Karpas-422 (cell line): ENCODE measurements at places on chromosomes 5 and 9. TPM values are rescaled to one million over a fixed set of nuclear protein-coding genes. Genes with fewer than 3 reads are reported as not detected.

The NUTM2F gene
- total RNA-seq, result not detected in 2 replicates

GRCh38 chr5:160271836-160272235 is 40.5 kb downstream of the CCNJL start:
- DNase-seq, result no peak

GRCh38 chr9:136060671-136061371 is 34.3 kb downstream of the NACC2 start:
- DNase-seq, result no peak

The FBP1 gene
- not detected in 2 replicates for total RNA-seq

DNA sequence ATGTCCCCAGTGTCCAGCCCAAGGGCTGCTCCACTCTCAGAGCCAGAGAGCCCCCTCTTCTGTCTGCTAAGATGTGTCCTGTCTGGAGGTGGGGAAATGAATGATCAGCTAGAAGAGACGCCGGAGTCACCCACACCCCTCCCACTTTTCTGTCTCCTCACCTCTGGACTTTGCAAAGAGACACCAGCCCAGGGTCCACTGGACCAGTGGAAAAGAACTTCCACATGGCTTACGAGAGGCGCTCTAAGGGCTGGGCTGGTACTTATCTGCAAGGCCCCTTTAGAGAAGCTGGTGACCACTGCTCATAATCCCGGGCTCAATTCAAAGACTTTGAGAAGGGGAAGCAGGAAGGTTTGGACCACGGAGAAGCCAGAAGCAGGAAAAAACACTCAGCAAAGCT is 9.2 kb downstream of the NR5A1 start:
- no peak for DNase-seq

The ANKRD20A1 gene
- 0.58 and 1.0 TPM in 2 replicates for total RNA-seq

DNA sequence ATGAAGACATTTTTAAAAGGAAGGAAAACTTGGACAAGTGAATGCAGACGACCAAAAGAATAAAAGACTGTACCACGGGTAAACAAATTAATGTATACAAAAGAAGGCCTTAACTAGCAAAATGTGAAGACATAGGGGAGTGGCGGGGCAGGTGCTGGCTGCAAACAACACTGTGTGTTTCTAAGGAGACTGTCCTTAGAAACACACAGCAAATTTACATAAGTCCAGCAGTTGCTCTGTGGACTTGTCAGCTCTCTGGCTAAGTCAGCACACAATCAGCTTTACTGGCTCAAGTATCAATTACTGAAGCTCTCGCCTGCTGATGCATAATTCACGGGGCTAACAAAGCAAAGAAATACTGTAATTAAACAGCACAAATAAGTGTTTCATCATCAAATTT is 24.8 kb downstream of the PTBP3 start:
- DNase-seq, result no peak

The MVB12B gene
- 0.25 TPM in 1 of 2 replicates, not detected in the other for total RNA-seq

GRCh38 chr5:33901156-33901555 is 9.4 kb upstream of the ADAMTS12 start:
- no peak for DNase-seq

GRCh38 chr5:76690037-76690679 is 25.8 kb upstream of the F2R start:
- no peak for DNase-seq

GRCh38 chr5:30894811-30895210 is 298.7 kb upstream of the CDH6 start:
- DNase-seq, result no peak

The PCDHB4 gene
- not detected in 2 replicates for total RNA-seq

DNA sequence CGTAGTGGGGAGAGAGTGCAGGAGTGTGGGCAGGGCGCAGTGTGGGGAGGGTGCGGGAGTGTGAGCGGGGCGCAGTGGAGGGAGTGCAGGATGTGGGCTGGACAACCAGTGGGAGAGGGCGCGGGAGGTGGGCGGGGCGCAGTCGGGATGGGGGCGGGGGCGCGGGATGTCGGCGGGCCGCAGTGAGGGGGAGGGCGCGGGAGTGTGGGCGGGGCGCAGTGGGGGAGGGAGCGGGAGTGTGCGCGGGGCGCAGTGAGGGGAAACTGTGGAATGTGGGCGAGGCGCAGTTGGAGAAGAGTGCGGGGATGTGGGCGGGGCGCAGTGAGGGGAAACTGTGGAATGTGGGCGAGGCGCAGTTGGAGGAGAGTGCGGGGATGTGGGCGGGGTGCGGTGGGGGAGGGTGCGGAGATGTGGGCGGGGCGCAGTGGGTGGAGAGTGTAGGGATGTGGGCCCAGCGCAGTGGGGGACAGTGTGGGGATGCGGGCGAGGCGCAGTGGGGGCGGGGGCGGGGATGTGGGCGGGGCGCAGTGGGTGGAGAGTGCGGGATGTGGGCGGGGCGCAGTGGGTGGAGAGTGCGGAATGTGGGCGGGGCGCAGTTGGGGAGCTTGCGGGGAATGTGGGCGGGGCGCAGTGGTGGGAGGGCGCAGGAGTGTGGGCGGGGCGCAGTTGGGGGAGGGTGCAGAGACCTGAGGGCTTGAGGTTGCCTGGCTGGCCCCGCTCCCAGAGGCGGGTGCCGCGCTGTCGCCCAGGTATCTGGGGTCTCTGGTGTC is at the start of gene NXNL2:
Gene NXNL2, plus strand, starts transcription at position 723 of the 770 bp plus-strand sequence. CDS start 257 bp downstream, outside the sequence.
- DNase-seq, result no peak

DNA sequence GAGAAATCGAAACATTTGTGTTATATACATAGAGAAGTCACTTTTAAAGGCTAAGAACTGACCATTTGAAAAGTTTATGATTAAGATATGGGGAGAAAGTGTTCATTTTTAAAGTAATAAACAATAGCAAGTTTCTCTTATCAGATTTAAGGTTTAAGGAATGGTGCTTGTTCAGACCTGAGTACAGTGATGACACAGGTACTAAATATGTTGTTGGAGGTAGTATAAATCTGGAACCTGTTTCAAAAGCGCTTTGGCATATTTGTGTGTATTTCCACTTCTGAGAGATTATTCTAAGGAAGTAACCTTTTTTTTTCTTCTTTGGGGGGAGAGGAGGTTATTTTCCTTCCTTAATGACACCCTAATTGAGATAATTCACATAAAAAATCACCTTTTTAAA is 18.4 kb downstream of the CDC42SE2 start:
- no peak for DNase-seq

- DNase-seq, result no peak
These were observed 67.6 kb downstream of the FOXD1 start for GRCh38 chr5:73380710-73381589.

GRCh38 chr5:160181965-160182622 is 47.2 kb upstream of the FABP6 start:
- no peak for DNase-seq

DNA sequence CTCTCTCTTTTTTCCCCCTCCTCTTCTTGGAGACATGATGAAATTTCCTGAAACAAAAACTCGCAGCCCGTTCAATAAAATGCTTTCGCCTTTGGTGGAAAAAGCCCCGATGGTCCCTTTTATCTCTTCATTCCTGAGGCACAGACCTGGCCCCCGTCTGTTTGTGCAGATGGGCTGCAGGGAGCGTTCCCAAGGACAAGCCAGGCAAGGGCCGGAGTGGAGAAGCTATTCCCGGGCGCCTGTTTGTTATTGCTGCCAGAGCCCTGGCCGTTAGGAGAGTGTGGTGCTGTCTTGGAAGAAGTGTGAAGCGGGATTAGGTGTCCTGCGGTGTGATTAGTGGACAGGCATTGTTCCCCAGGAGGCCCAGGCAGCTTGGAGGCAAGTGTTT is 71.9 kb downstream of the SMIM23 start:
- DNase-seq, result no peak

The PCDHA1 gene
- not detected in 2 replicates for total RNA-seq

GRCh38 chr9:33153666-33154065 is 13.5 kb downstream of the B4GALT1 start:
- DNase-seq, result no peak

GRCh38 chr9:1267581-1267980 is 217.4 kb downstream of the DMRT2 start:
- DNase-seq, result no peak

- DNase-seq, result no peak
These were observed 179.1 kb downstream of the FGF1 start for GRCh38 chr5:142506756-142507155.

- no peak for DNase-seq
These were observed 67.6 kb downstream of the C9orf50 start for GRCh38 chr9:129553277-129553676.

- DNase-seq, result no peak
These were observed 170.1 kb downstream of the CDH12 start for GRCh38 chr5:22683050-22683449.

- no peak for DNase-seq
These were observed 27.4 kb downstream of the BARHL1 start for GRCh38 chr9:132609829-132610228.

DNA sequence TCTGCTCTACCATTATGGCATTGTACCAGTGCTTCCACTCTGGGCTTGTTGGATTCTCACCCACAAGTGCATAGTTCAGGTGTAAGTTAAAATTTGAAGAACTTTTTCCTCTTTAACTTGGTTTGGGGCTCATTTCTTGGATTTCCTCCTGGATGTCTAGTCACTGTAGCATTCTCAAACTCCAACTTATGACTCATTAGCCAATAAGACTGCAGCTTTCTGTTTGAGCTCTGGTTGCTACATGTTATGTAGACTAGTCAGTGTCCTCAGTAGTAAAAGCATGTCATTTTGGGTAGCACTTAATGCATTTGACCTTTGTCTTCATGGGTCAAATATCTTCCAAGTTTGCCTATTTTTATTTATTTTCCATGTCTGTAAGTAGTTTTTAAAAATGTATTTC is 790.8 kb downstream of the BRINP1 start:
- no peak for DNase-seq

GRCh38 chr9:99241106-99241505 is 19.0 kb downstream of the SEC61B start:
- DNase-seq, result no peak

GRCh38 chr5:96699186-96699820 is 37.1 kb downstream of the CAST start:
- no peak for DNase-seq

DNA sequence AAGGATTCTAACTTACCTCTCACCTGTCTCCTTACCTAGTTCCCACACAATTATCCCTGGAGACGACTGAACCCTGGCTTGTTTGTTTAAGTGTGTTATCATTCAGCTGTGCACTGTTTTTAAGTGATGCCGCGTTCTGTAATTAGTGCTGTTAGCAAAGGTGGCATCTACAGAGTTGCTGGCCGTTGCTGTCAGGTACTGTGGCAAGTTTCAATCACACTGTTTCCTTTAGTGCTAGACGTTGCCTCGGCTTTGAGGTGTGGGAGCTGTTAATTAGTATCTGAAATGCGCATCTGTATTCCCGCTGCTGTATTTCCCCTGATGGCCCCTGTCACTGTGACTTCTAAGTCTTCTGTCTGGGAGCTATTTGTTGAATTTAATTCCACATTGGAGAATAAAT is 193.8 kb upstream of the GAS1 start:
- DNase-seq, result no peak

The MYORG gene
- 0.45 and 1.7 TPM in 2 replicates for total RNA-seq

The ZBED3 gene
- 4.2 and 9.4 TPM in 2 replicates for total RNA-seq

- no peak for DNase-seq
These were observed 24.0 kb upstream of the GPR151 start for GRCh38 chr5:146539973-146540372.

- DNase-seq, result peak; percentile 60
These were observed 1.4 kb downstream of the ZSWIM6 start for GRCh38 chr5:61333321-61333953.

The FBXL7 gene
- total RNA-seq, result not detected in 2 replicates

- DNase-seq, result no peak
These were observed 269.8 kb downstream of the NR3C1 start for GRCh38 chr5:143133721-143134120.
